GM12892 (cell line): ENCODE measurements at places on chromosomes 12 and 14.

DNA sequence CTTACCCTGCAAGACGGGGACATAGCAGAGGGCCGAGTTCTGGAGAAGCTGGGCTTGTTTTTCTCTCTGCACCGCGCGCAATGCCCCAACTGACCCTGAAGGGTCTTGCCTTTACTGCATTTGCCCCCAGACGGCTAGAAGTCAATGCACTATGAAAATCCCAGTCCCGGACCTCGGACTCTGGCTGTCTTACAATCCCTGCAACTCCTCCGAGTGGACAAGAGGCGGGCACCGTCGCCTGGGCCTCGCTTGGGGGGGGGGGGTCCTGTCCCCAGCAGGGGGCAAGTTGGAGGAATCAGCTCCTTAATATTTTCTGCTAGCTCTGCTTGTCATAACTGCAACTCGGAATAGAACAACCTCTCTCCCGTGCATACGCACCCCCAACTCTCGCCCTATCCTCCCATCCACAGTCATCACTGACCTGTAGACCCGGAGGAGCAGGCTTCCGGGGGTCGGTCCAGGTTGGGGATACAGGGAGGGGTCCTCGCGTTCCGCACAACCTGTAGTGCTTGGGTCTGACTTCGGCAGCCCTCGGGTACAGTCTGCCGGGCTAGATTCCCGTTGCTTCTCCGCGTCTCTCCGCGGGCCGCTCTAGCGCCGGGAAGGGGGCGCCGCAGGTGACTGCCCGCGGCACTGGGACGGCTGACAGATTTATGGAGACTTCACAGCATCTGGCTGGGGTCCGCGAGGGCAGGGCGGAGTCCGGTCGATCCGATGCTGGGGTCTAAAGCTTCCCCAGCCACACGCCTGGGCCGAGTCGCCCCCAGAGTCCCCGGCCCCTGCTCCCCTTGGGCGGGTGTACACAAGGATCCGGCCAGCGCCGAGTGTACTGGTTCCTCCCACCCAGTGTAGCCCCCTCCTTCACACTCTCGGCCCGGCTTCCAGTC lies 3.3 kb upstream of the PAX9 start:
- no peak for DNase-seq

DNA sequence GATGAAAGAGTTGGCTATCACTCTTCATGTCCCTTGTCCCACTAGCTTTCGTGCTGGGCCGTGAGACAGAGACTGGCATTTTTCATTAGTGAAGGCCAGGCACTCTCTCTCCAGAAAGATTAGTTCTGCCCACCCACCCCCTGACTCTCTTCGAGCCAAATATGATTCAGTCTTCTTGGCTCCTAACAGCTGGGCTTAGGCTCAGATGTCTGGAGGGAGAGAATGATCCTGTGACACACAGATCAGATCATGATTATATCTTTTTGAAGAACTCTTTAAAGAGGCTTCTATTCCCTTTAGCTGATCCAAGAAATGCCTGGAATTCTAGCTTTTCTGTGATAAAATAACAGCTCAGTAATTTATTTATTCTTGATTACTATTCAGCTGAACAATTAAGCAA lies 5.2 kb upstream of the GNG2 start:
- no peak for DNase-seq

- peak; percentile 36 for DNase-seq
These were observed 818 bp upstream of the SUOX start for GRCh38 chr12:55996201-55996714.

- no peak for DNase-seq
These were observed 79.6 kb upstream of the SLC38A2 start for GRCh38 chr12:46452061-46452615.

GRCh38 chr12:114784526-114784925 lies 100.6 kb upstream of the TBX3 start:
- DNase-seq = no peak

DNA sequence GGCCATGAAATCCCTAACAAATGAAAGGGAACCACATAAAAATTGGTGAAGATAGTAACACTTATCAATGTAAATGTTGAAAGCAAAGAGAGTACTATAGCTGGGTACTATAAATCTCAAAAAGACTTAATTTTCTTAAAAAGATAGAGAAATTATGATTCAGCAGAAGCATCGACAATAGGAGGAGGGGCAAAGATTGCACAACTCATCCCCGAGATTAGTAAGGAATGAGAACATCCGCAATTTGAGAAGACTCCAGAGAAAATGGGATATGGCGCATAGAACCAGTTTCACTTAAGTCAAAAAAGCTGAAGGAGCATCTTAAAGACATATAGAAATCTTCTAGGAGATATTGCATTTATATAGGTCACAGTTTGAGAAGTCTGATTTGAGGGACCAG lies 220.2 kb upstream of the SLC16A7 start:
- DNase-seq = no peak

GRCh38 chr12:58919231-58920101 lies 838 bp downstream of the LRIG3 start:
- DNase-seq = peak; percentile 13

- no peak for DNase-seq
These were observed 67.9 kb downstream of the DAAM1 start for GRCh38 chr14:59256331-59256730.

- no peak for DNase-seq
These were observed 63.0 kb downstream of the GNS start for GRCh38 chr12:64696080-64696741.

- no peak for DNase-seq
These were observed 292.6 kb downstream of the TTC8 start for GRCh38 chr14:89117012-89117411.

DNA sequence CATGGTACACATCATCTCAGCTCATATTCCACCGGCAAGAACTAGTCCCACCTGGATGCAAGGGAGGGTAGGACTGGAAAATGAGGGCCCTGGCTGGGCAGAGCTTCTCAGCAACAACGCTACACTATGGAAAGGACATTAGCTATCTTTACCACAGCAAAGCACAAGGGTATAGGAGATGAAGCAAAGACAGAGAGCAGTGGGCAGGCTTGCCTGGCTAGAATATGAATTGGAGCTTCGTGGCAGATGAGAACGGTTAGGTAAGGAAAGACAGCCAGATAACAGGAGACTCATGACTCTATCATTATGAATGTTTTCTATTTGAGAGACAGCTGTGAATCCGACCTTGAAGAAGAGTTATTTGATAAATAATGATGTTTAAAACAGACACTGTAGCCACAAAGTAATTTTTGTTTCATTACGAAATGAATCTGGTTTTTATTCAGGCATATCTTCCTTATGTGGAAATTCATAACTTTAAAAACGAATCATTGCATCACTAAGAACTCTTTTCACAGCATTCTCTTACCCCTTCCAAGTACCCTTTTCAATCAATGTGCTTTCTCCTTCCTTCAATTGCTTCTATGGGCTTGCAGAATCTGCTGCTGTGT lies 59.1 kb upstream of the PCED1B start:
- DNase-seq = no peak

DNA sequence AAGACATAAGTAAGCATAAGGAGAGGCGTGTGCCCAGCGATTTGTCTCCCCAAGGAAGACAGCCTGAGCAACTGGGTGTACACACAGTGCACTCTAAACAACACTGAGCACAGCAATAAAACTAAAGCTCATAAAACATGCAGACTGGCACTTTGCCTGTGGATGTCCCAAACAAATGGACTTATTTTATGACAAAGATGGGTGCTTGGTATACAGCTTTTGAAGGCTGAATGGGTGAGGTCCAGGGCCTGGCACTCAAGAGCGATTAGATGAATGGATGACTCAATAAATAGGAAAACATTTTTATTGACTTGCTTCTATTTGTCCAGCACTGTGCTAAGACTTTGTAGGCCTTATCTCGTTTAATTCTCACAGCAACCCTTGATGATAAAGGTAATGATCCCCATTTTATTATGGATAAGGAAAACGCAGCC lies 28.5 kb downstream of the LGMN start:
- DNase-seq = no peak

DNA sequence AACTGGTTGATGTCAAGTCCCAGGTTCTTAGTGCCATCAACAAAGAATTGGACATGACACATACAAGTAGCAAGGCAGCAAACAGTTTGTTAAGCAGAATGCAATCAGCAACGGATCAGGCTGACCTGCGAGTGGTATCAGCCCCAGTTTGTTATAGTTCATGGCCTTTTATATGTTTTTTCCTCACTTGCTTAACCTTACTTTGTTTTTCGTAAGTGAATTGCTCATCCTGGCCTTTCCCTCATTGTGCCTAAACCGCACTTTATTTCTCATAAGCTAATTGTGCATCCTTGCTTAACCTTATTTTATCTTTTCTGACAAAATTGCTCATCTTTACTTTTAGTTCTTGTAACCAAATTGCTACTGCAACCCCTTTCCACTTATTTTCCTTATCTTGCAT lies 4.1 kb downstream of the ETFBKMT start:
- no peak for DNase-seq

DNA sequence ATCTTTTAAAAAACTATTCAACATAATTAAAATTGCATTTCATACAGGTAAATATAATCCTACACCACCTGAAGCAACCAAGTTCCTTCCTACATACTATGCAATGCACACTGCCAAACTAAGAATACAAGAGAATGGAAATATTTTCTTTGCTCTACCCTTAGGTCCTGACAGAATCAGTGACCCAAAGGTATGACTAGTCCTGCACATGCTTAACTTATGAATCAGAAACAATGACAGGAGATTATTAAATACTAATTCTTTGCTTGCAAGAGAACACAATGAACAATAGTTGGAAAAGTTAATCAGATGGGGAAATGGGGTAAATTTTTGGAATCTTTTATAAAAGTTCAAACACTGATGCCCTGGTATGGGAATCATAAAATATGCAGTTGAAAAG lies 220.1 kb downstream of the SOX5 start:
- DNase-seq = no peak
